ENCODE measurements at places on chromosomes 12 and 14.

- no peak for DNase-seq
Measured at GRCh38 chr14:49526101-49526500, 60.1 kb downstream of the RPS29 start.

DNA sequence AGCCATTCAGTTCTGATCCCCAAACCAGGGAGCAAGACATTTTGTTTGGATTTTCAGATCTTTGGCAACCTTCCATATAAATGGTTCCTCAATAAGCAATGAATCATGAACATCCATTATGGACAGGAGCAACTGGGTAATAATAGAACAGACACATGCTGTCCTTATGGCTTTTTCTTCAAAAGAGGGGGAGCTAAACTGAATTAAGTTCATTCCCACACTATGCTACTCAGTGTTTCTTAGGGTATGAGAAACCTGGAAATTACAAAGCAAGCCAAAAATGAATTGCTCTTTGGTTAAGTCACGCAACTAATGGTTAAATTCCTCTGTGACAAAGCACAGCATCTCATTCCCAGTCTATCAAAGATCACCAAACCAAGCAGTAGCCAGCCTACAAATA, 51.0 kb downstream of the PTGER2 start:
- DNase-seq = no peak

DNA sequence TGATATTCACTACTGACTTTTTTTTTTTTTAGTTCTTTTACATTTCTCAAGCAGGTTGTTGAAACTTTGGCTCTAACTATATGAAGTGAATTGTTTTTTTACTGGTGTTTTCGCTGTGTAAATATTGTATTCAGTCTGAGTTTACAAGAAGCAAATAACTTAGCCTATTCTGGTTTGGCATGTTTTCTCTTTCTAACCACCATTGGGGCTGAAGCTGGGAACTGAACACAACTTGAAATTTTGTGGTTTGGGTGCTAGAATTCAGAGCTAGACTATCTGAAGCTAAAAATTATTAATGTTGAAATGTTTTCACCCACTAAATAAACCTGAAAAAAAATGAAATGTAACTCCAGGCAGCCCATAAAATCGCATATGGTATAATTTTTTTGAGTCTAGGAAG, 37.2 kb downstream of the RAD51B start:
- DNase-seq = no peak

GRCh38 chr14:53399057-53399456, 245.9 kb upstream of the DDHD1 start:
- DNase-seq = no peak

DNA sequence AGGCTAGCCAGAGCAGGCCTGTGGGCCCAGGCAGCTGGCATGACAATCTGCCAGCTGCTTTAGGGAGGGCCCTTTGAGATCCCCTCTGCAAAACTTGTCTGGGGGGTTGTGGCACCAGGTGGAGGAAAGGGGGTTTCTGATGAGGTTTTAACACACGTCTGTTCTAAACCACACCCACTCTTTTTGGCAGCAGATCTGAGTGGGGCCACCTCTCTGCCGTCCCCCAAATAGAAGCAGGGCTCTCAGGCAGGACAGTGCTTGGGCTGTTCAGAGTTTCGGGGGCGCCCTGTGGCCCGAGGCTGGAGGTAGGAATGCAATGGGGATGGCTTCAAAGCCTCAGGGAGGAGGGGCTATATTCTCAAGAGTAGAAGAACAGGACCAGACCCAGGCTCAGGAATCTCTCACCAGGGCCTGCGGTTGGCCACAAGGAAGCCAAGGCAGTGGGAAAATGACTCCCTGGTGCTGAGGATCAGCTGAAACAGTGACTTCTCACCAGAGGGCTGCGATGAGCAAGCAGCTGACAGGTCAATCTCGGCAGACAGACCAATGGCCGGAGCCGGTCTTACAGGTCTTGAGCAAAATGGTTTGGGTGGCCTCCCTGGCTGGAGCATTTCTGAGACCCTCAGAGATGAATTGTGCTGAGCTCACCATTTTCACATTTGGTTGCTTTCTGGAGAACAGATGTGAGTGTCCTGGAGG, 1.5 kb upstream of the KRT5 start:
- DNase-seq = no peak

DNA sequence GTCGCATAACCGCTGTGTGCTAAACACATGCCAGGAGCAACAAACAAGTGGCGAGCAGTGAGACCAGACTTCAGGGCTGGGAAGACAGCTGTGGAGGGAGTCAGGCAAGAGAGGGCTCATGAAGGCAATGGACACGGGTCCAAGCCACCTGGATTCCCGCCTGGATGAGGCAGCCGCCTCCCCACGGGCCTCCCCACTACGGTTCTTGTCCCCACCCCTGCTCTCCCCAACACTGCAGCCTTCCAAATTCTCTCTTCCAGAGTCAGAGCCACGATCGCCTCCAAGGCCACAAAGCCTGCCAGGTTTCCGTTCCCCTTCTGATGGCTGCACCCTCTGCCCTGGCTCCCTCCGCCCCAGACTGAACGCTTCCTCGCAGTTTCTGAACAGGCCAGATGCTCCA, 36.1 kb upstream of the PIWIL1 start:
- DNase-seq = no peak

- DNase-seq = no peak
Measured at GRCh38 chr12:109157986-109158385, 41.6 kb downstream of the ACACB start.

DNA sequence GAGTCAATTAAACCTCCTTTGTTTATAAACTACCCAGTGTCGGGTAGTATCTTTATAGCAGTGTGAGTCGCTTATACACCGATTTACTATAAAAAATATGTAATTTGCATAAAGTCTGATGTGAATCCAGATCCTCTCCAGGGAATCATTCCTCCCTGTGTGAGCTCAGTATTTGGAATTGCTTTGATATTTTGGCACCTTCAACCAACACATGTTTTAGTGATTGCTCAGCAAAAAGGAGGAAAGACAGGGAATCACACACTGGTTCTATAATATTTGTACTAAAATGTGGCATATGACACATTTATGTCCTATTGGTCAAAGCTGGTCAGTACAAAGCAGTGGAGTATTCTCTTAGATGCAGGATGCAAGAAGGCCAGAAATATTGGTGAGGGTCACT, 703.9 kb upstream of the ATXN7L3B start:
- DNase-seq = no peak

- DNase-seq = no peak
Measured at GRCh38 chr12:120833849-120834248, 70.3 kb downstream of the SPPL3 start.

DNA sequence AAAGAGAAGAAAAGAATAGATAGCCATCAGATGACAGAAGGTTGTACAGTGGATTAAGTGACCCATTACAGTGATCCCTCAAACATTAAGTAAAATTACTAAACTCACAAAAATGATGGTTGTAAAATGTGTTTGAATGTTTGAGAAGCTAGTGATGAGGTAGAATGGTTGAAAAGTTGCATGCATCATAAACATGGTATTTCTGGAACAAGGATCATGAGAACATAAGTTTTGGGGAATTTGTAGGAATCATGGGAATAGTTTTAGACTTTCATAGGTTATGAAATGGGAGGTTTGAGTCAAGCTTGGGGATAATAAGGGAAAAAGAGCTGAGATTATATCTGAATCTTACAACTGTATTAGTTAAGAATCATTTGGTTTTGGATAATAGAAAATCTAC, 34.1 kb upstream of the NEDD1 start:
- DNase-seq = no peak

GRCh38 chr12:6541371-6542165, 7.3 kb downstream of the GAPDH start:
- no peak for DNase-seq

DNA sequence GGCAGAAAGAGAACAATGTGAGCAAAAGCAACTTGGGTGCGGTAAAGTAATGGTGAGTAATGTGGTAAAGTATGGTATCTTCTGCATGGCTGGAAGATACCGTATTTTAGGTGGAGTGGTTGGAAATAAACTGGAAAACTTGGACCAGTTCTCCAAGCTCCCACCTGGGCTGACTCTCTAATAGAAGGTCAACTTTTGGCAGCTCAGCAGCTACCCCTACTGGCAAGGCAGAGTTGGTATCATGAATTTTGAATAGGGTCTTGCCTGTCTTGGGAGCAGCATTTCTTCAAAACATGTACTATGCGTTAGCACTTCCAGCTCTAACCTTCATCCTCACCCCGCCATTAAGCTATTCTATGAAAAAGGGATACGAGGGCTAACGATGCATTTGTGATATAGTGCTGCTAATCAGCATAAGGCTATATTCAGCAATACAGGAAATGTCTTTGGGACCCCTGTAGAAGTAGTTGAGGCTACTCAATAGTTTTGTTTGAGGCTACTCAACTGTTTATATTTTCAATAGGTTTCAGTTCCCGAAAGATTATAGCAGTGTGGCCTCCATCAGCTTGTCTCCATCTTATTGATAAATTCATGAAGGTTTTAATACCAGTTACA, 276.3 kb upstream of the FAR2 start:
- no peak for DNase-seq

DNA sequence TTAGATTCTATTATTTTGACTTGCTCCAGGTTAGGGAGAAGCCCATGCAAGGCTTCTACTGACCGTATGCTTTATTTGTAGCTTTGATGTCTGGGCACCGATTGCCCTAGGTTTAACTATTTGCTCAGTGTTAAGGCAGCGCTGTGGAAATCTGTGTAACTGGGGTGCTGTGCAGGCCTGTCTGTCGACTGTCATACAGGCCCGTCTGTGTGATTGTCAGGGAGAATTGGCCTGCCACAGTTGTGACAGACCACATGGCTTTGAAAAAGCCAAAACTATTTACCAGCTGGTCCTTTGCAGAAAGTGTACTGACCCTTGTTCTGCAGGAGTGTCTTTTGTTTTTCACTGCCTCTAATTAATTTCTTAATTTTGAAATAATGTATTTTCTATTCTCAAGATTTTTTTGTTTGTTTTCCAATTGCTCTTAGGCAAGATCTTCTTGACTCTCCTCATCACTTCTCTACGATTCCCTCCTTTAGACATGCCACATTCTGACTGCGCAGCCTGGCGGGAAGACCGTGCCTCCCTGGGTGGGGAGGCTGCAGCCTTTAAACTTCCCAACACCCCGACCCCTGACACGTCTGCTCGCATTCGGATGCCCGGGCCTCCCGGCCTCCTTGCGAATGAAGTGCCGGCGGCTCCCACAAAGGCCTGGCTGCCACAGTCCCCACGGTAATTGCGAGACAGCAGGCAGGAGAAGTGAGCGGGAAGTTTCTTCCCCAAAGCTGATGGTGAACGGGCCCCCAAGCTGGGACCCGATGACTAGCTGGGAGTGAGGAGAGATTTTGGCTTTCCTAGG, 99.0 kb upstream of the EVL start:
- DNase-seq = no peak

- no peak for DNase-seq
Measured at GRCh38 chr12:132444283-132444682, 45.7 kb upstream of the FBRSL1 start.

Data from right kidney (tissue), 9 donors.